Retina (tissue), 1 donor: ENCODE measurements at places on chromosomes 3 and 15.
A peak's percentile ranks its signal among the peaks of the same experiment; 100 is the strongest.

DNA sequence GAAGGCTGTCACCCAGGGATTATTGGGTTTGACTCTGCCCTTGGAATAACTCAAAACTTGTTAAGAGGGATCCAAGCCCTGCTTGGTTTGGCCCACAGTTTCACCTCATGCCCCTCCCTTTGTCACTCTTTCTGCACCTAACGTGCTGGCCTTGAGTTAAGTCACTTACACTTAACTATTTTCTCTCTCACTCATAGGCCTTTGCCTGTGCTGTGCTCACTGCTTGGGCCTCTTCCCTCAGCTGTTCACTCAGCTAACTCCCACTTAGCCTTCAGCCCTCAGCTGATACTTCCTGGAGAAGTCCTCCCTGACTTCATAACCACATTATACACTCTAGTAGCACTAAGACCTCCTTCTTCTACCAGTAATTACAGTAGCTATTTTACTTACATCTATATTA is 133.3 kb downstream of the CMSS1 start:
- no peak for DNase-seq

GRCh38 chr3:110933821-110934426 is 137.7 kb upstream of the NECTIN3 start:
- no peak for DNase-seq

- no peak for DNase-seq
Observed at GRCh38 chr3:162103808-162104207, 607.2 kb downstream of the OTOL1 start.

DNA sequence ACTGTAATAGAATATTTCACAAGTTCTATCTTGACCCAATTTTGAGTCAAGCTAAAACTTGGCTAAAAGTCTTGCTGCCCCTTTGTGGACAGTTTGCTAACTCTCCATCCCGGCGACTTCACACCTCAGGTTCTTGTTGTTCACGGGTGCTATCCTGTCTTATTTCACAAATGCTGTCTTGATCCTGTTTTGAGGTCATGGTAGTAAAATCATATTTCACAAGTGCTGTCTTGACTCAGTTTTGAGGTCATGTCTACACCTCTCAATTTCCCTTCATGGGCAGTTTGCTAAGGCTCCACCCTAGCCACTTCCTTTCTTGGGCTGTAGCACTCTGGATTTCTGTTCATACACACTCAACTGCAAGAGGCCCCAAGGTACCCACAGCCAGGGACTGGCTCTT is 45.0 kb upstream of the GK5 start:
- DNase-seq = no peak

GRCh38 chr3:135155228-135155627 is 360.2 kb downstream of the EPHB1 start:
- no peak for DNase-seq

- DNase-seq = no peak
Observed at GRCh38 chr15:89226359-89227221, 5.2 kb upstream of the RLBP1 start.

DNA sequence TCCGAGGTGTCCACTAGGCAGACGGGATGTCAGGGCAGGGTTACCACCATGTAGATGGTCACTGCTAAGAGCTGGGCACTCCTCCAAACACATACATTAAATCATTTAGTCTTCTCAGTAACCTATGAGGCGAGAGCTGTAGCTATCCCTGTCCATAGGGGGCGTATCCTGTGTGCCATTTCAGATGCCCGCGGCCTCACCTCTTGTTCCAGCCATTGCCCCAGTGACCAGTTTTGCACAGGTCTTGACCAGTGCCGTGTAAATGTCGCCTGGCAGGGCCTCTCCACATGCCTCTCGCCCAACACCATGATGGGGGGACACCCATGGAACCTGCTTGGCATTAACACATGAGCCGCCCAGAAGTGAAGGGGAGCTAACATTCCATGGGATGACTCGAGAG is 20.8 kb upstream of the SRP14 start:
- no peak for DNase-seq

DNA sequence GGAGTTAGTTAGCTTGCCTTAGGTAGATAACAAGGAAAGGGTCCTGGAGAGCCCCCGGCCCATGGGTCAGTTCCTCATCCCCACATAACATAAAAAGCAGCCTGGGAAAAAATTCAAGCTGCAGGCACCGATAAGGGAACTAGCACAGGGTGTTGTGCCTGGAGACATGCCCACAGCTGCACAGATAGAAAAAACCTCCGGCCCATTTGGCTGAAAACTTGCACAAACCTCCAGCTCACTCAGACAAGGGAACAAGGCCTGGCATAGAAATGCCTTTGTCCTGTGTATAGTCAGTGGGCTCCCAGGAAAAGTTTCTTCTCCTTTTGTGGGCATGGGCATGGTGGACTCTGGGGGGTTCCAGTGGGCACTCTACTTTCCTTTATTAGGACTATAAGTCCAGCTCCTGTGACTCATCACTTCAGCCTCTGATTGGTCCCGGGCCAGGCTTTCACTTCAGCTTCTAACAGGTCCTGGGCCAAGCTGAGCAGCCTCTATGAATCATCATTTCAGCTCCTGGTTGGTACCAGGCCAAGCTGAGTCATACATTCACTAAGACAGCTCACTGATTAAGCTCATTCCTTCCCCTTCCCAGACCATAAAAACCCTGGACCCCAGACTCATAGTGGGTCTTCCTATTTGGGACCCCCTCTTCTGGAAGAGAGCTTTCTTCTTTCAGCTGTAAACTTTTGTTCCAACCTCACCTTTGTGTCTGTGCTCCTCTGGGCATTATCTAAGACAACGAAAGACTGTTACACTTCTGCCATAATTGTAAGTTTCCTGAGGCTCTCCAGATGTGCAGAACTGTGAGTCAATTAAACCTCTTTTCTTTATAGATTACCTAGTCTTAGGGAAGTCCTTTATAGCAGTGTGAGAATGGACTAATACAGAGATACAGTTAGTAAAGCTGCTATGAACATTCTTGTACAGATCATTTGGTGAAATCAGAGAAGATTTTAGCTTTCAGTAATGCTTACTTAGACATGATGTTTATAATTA is 348.0 kb upstream of the DPPA4 start:
- no peak for DNase-seq

DNA sequence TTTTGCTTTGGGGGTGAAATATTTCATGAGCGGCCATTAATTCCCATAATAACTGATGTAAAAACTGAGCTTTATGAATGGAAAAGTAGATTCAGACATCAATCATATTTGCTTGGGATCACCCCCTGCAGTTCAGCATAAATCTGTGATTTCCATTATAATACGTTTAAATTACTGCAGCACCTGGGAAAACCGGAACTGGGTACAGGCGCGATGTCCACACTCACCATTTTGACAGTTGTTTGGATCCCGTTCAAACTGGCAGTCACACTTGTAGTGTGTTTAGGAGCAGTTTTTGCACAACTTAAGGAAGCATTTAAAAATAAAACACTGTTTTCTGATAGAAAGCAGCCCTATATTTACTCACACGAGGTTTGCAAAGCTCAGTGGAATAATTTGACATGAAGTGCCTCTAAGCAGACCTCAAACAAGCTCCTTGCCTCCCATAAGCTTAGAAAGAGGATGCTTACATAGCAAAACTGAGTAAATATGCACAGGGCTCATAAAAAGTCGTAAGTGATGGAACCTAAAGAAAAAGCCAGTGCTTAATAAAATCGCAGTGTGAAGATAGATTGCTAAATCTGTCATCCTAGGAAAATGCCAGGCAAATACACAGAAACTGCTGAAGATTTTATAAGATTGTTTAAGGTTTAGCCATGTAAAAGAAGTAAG is 377.6 kb downstream of the PTPRG start:
- DNase-seq = no peak

GRCh38 chr3:41418961-41419691 is 219.8 kb downstream of the CTNNB1 start:
- DNase-seq = no peak

GRCh38 chr15:32694222-32694983 is 23.4 kb upstream of the GREM1 start:
- DNase-seq = no peak

DNA sequence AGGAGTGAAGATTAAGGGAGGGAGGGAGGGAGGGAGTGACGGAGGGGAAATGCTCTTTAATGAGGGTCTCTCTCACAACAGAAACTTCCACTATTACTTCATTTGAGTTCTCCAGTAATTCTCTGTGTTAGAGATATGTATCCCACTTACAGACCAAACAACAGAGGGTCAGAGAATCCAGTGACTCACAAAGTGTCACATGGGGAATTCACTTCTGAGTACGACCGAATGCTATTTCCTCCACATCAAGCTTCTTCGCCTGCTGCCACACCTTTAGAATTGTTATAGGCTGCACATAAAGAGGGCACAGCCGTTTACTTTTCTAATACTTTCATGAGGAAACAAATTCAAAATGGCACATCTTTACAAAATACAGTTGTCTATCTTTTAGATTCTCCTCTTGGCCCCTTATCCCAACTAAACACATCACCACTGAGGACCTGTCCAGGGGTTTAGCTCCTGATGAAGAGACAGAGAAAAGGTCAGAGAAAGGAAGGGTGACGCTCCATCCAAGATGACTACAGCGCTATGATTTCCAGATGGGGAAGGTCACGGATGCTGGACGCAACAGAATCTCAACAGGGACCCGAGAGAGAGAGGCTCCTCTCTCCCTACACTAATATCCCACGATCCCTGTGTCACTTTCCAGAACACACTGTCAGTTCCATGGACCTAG is 119.0 kb downstream of the XXYLT1 start:
- no peak for DNase-seq

GRCh38 chr3:146813496-146813895 is 208.3 kb upstream of the PLSCR5 start:
- DNase-seq = no peak

GRCh38 chr3:4686619-4687018 is 193.5 kb downstream of the ITPR1 start:
- DNase-seq = no peak

GRCh38 chr15:61003437-61004218 is 225.5 kb downstream of the RORA start:
- peak; percentile 52 for DNase-seq

DNA sequence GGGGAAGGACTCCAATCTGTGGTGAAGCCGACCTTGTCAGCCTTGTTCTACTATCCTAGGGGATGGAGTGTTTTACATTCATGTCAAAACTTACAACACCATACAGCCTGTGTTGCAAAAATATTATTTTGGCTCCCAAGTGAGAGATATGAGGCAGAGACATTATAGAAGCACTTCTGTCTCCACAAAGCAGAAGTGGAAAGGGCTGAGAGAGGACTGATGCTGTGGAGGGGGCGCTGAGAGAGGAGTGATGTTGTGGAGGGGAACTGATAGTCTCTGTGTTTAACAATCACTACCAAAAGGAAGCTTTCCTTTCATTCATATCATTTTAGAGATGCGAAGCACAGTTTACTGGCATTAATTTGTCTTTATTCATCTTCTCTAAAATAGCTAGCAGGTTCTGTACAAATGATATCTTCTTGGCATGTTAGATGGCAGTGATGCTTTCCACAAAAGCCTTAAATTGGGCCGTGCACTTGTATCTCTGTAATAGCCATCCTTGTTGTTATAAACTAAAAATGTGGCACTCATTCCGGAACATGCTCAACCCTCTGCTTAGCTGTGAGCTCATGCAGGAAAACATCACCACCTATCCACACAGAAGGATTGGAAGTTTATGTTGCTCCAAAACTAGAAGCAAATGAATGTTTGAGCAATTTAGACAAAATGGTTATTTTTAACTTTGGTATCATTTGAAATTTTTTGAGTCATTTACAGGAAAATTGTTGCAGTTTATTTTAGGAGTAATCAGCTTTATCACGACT is 134.6 kb upstream of the TP63 start:
- DNase-seq = no peak

- no peak for DNase-seq
Observed at GRCh38 chr3:14633819-14634424, 17.6 kb upstream of the CCDC174 start.

DNA sequence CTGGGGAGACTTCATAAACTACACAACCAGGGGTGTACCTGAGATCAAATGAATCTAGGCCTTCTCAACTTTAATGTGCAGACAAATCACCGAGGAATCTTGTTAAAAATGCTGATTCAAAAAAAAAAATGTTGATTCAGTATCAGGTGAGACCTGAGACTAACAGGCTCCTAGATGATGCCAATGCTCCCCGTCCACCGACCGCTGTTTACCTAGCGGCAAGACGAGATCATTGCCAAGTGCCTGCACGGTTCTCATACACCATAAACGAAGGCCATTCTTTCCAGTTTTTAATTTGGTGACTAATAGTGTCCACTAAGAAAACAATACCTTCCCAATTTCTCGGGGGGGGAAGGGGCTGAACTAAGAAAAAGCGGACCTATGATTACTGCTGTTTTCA is 2.5 kb upstream of the FSIP1 start:
- no peak for DNase-seq

- no peak for DNase-seq
Observed at GRCh38 chr3:54243056-54243931, 120.9 kb downstream of the CACNA2D3 start.

DNA sequence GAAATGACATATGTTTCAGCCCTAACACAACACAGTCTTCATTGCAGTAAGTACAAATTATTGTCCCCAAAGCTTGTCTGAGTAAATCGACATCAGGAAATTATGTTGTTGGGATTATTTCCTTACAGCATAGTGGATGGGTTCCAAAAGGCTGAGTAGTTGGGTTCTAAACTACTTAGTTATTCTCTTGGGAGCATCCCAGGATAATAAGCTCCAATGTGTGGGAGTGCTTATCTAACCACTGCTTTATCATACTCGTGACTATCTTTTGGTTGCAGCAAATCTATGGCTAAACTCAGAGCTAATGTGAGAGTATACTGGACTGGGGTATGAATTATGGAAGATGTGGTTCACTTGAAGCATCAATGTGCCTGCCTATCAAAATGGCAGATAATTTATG is 128.5 kb downstream of the RBMS3 start:
- no peak for DNase-seq

GRCh38 chr3:135751991-135752390 is 213.5 kb upstream of the PPP2R3A start:
- no peak for DNase-seq

DNA sequence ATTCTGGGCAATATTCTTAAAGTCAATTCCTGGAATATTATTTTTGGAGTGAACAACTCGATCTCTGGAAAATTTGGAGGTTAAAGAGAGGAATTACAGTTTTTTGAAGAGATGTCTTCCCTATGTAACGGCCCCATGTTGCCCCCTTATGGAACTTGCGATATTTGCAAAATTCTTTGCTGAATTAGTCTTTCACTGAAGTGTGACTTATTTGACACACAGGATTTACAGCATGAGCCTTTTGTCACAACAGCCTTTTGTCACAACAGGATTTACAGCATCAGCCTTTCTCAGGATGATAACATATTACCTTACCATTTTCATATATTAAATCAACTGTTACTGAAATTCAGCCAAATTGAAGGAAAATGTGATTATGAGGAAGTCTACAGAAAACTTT is 37.8 kb upstream of the SPTSSB start:
- DNase-seq = no peak

DNA sequence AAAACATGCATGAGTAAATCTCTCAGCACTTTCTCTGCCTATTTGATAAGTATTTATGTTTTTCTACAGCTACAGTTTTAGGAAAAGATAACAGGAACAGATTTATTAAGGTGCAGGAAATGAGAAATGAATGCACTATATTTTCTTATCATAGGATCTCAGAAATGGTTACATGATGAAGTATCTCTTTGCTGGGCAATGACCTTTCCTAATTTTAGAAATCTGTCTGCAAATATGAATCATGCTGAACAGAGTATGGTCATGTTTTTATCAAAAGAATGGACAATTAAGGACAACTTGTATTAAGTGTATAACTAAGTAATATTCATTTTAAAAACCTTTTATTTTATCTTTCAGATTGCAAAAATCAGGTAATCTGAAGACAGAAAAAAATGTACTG is 53.8 kb upstream of the SPPL2A start:
- DNase-seq = no peak
